ENCODE measurements at places on chromosomes 1 and 21.
A peak's percentile ranks its signal among the peaks of the same experiment; 100 is the strongest.

DNA sequence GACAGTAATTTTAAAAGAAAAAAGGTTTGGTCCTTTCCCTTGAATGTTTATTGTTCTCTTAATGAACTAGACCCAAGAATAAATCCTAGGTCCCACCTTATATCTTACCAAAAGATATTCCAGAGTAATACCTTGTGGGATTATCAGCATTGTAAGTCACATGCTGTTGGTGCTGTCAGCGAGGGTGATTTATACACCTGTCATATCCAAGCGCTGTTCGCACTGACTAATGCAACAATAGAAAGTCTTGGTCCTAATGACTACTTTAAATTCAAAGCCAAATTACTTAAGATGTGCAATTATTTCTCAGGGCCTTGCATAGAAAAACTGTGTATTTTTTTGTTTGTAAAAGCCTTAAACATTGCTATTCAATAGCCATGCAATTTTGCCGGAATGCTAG is 6.9 kb downstream of the GPR88 start:
- DNase-seq, result no peak

DNA sequence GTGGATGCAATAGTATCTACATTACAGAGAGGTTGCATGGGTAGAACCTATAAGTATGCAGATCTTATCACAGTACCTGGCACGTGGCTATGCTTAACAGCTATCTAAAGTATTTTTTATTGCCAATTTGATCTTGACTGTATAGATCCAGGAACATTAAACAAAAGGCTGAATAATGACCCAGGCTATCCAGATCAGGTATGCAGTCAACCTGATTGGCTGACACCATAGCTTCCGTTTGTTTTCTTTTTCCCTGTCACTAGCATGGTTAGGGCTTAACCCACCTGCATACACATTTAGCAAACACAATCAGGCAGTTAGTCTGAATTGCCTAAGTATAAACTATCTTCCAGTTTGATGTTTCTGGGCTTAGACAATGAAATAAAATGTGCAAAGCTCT is 264.9 kb upstream of the PLXNA2 start:
- no peak for DNase-seq

DNA sequence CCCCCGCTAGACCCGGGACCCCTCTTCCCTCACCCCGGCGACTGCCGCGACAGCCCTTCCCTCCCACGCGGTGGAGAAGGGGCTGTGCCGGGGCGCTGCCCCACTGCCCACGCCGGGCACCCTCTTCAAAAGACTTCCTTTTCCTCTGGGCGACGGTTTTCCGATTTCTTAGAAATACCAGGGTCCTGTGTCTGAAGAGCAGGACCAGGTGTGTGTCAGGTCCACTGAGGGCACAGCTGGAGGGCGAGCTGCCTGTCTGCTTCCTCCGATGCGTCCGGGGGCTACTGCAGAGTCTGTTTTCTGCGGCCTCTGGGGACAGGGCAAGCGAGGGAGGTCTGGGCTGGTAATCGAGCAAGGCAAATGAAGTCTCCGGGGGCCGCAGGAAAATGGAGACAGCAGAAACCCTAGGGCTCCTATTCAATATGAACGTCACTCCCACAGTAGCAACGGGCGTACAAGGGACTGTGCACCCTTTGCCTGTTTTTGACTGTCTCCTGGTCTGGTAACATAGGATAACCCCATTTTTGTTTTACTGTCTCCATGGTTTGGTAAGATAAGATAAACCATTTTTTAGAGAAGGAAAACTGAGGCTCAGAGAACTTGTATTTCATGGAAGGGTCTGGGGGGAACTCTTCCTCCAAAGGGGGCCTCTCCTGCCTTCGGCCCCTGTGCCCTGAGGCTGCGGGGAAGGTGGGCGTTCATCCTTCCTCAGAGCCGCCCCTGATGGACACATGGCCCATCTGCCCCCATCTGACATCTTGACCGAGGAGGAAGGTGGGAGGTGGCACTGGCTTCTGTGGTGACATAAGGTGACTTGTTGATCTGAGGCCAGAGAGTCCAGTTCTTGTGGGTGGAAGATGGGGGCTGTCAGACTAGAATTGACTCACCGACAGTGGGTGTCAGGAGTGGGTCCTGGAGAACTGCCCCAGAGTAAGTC is 970 bp downstream of the TNFRSF1B start:
- no peak for DNase-seq

GRCh38 chr1:96036763-96037162 is 684.8 kb upstream of the PTBP2 start:
- no peak for DNase-seq

DNA sequence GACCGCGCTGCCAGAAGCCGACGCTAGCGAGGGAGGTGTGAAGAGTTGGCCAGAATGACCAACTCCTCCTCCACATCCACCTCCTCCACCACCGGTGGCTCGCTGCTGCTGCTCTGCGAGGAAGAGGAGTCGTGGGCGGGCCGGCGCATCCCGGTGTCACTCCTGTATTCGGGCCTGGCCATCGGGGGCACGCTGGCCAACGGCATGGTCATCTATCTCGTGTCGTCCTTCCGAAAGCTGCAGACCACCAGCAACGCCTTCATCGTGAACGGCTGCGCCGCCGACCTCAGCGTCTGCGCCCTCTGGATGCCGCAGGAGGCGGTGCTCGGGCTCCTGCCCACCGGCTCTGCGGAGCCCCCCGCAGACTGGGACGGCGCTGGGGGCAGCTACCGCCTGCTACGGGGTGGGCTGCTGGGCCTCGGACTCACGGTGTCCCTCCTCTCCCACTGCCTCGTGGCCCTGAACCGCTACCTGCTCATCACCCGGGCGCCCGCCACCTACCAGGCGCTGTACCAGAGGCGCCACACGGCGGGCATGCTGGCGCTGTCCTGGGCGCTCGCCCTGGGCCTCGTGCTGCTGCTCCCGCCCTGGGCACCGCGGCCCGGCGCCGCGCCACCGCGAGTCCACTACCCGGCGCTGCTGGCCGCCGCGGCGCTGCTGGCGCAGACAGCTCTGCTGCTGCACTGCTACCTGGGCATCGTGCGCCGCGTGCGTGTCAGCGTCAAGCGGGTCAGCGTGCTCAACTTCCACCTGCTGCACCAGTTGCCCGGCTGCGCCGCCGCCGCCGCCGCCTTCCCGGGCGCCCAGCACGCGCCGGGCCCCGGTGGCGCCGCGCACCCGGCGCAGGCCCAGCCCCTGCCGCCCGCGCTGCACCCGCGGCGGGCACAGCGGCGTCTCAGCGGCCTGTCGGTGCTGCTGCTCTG is 1.2 kb downstream of the GPR88 start:
- peak; percentile 18 for DNase-seq

- no peak for DNase-seq
Measured at GRCh38 chr1:247386687-247387086, 29.3 kb upstream of the NLRP3 start.

DNA sequence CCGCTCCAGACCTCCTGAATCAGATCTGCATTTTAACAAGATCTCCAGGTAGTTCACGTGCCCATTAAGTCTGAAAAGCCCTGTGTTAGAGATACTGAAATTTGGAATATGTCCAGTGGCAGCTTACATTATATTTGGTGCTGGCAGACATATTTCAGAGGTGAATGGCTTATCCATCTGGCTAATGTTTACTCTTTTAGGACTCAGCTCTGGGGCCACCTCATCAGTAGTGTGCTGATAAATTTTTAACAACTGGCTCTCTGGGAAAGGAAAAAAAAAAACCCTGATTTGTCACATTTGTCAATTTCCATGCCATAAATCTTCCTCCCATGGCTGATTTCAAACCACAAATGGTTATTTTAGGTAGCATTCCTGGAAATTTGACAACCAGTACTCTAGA is 25.3 kb upstream of the SYT6 start:
- DNase-seq, result peak; percentile 72

GRCh38 chr1:234169161-234169849 is 204.0 kb upstream of the COA6 start:
- DNase-seq, result no peak

DNA sequence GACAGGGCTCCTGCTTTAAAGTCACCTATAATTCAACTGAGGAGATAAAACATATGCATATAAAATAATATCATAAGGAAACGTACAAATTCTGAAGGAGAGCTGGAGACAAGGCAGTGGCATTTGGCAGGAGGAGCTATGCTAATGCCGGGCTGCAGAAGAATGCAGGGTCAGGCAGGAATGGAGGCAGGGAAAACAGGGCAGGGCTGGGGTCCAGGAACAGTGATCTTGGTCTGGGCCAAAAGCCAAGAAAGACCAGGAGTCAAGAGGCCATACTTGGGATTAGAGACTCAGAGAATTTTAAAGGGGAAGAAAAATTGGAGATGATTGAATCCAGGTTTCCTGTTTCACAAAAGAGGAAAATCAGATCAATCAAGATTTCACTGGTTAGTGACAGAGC is 20.0 kb upstream of the BRDT start:
- no peak for DNase-seq

DNA sequence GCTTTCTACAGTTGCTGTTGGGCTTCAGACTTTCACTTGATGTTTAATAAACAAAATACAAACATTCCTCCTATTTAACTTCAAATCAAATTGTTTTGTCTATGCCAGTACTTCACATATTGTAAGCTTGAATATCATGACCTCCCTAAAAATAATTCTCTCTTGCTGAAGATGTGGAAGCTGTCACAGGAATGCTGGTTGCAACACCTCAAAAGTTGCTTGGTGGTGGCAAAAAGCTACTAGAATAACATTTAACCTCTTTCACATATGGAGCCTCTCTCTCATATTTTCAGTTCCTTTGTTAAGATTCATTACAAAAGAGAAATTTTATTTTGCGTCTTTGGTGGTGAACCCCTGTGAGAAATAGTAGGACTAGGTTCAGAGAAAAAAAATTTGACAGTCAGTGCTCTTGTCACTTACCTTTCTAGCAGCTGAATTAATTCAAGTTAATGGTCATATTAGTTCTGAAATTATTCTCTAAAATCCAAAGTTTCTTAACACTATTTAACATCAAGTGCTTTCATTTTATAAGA is 25.5 kb upstream of the F13B start:
- DNase-seq, result no peak

GRCh38 chr1:70483342-70483741 is 72.3 kb downstream of the CTH start:
- DNase-seq, result no peak

GRCh38 chr1:79040424-79041082 is 34.0 kb upstream of the ADGRL4 start:
- DNase-seq, result no peak

DNA sequence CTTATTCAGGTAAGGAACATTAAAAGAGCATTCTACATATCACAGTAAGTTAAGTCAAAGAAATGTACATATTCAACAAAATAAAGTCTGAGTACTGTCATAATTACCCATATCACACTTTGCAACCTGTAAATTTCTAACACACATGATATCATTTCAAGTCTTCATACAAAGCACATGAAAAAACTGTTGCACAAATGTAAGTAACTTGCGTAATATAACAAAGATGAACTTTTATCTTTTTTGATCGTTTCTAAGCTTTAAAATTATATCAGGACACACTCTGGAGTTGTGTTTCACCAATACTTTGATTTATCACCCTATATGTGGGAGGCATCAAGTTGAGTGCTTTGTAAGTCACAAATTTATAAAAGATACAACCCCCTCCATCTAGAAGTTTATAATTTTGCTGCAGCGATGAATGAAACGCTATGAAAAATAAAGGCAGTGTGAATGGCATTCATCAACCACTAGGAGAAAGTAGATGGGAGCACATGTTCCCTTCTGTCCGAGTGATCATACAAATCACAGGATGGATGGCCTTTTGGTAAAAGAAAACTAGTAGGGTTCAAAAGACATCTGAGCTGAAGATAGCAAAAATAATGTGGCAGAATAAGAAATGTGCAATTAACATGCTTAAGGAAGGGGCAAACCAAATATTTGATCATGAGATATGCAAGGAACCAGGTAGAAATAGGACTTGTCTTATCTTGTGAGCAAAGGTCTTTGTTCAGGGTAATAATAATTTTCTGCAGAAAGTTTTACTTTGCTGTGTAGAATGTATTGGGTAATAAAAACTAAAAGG is 27.5 kb downstream of the NRIP1 start:
- DNase-seq, result no peak

- DNase-seq, result no peak
Measured at GRCh38 chr1:6028042-6028850, 17.4 kb upstream of the KCNAB2 start.

- peak; percentile 90 for DNase-seq
Measured at GRCh38 chr1:99481391-99481996, 164.4 kb upstream of the PALMD start.

DNA sequence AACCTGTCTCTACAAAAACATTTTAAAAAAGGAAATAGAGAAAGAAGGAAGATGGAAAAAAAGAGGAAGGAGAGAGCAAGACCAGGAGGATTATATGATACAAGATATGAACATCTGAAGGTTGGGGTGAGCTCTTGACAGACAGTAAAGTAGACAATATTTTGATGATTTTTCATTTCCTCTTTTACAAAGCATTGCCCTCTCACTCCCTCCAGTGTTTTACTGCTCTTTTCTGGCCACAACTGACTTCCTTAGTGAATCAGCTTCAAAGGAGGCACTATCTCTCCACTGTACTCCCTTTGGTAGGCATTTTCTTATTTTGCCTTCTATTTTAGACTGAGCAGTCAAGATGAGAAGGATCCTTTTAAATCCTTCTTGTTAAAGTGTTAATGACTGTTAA is 296.7 kb downstream of the KCTD3 start:
- DNase-seq, result no peak

- DNase-seq, result no peak
Measured at GRCh38 chr21:34364921-34365320, 1.1 kb downstream of the KCNE2 start.

GRCh38 chr1:27116697-27117096 is 38.2 kb downstream of the SLC9A1 start:
- no peak for DNase-seq

- DNase-seq, result no peak
Measured at GRCh38 chr21:26801498-26801897, 43.7 kb downstream of the ADAMTS1 start.

GRCh38 chr1:6825828-6826227 is 40.6 kb downstream of the CAMTA1 start:
- no peak for DNase-seq

DNA sequence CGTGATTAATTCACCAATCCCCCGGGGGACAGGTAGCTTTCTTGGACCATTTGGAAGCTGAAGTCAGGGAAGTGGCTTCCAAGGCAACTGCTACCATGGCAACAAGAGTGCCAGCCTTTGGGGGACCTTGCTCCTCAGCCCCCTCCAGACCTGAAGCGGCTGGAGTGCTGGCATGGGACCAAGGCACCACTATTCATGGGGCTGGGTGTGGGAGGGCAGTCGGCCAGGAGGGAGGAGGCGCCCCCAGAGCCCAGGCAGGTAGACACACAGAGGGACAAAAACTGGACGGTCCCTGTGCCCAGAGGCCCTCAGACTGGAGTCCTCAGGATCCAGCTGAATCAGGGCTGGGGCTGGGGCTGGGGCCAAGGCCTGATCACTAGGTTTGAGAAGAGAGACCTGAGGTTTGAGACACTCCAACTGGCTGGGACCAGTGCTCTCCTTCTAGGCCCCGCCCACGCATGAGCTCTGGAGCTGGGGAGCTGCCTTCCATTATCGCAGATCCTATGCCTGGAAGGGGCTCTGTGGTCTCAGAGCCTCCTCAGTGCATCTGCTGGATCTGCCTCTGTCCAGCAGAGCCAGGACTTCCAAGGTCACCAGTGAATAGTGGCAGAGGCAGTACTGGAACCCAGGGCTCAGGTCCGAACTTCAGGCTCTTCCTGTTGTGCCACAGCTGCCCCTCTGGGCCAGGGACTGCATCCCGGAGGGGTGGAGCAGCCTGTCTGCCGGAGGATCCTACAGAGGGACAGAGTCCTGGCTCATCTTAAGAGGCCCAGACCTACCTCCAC is 3.3 kb upstream of the KNCN start:
- no peak for DNase-seq
